ENCODE measurements at places on chromosomes 12 and 14.

DNA sequence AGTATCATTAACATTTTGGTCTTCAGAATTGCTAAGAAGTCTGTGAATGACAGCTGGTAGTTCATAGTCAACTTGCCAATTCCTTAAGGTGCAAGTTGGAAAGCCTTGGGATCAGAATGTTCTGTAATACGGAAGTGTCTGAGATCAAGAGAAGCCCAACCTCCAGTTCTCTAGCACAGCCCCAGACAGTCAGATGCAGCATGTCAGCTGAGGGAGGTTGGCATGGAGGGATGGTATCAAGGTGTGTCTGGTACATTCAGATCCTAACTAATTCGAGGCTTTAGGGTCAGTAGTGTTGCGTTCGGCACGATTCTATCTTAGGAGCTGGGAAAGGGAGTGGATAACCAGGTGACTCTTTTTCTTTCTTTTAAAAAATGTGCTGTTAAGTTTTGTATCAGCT, 38.3 kb downstream of the FNTB start:
- DNase-seq: no peak

GRCh38 chr12:40192704-40193255, 32.0 kb upstream of the LRRK2 start:
- DNase-seq: peak; percentile 35

GRCh38 chr12:26938701-26939062, 412 bp downstream of the FGFR1OP2 start:
- DNase-seq: no peak

GRCh38 chr14:89903340-89903952, 51.1 kb downstream of the EFCAB11 start:
- no peak for DNase-seq

DNA sequence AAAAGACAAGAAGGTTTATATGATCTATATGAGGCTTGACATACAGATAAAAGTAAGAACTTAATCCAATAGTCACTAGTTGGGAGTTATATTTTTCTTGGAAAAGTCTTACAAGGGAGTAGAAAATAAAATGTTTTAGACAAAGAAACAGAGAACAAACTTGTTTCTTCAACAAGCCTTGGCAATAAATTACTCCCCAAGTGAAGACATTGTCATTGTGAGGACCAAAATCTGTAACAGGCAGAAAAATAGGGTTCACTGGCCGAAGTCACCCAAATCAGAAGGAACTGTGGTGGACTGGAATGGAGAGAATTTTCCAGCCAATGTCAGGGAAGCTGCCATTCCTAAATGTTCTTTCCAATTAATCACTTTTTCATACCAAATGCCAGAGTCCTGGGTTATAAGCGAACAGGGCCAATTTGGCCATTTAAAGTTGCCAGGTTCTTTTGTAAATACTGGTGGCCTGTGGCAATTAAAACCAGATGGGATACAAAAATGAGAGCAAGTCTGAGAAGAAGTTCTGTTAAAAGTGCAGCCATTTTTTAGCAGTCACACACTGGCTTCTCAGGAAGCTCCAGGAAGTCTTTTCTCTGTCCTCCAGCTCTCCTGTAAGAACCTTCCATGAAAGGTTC, 117.3 kb upstream of the OVCH1 start:
- no peak for DNase-seq

GRCh38 chr12:122356192-122356635, 66.3 kb downstream of the CLIP1 start:
- no peak for DNase-seq

DNA sequence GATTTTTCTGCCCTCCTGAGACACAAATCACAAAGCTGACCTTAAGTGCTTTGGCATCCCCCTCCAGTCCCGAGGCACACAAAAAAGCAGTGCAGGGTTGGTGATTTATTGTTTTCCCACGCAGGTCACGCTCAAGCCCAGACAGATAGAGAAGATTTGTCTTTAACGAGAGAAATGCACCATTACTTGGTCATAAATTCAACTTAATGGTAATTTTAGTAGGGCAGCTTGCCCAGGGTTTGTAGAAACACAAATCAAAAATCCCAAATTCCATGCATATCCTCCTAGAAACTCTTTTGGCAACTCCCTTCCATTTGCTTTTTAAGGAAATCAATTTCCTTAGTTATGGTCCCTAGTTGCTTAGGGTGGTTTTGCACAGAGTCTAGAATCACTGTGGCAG, 132.6 kb downstream of the IGF1 start:
- DNase-seq: no peak

- DNase-seq: no peak
Observed at GRCh38 chr14:78921856-78922255, 751.7 kb downstream of the NRXN3 start.

GRCh38 chr14:50741567-50741966, 73.5 kb upstream of the SAV1 start:
- DNase-seq: no peak

DNA sequence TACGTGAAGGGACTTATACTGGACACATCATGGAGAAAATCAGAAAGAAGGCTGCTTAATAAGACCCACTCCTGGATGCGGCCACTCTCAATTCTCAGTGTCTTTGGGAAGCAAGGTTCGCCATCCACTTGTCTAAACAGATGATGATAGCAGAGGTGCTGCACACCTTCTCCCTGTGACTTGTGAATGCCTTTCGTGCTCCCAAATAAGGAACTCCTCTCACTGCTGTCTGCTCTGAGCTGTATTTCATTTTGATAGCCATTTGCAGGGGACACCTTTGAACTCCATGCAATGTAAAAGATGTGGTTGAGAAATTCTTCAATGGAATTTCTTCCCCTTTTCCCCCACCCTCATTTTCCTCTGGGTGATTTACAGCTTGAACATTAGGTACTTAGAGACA, 11.6 kb downstream of the RMST start:
- DNase-seq: no peak

- no peak for DNase-seq
Observed at GRCh38 chr14:93714605-93715004, 73.7 kb downstream of the PRIMA1 start.

DNA sequence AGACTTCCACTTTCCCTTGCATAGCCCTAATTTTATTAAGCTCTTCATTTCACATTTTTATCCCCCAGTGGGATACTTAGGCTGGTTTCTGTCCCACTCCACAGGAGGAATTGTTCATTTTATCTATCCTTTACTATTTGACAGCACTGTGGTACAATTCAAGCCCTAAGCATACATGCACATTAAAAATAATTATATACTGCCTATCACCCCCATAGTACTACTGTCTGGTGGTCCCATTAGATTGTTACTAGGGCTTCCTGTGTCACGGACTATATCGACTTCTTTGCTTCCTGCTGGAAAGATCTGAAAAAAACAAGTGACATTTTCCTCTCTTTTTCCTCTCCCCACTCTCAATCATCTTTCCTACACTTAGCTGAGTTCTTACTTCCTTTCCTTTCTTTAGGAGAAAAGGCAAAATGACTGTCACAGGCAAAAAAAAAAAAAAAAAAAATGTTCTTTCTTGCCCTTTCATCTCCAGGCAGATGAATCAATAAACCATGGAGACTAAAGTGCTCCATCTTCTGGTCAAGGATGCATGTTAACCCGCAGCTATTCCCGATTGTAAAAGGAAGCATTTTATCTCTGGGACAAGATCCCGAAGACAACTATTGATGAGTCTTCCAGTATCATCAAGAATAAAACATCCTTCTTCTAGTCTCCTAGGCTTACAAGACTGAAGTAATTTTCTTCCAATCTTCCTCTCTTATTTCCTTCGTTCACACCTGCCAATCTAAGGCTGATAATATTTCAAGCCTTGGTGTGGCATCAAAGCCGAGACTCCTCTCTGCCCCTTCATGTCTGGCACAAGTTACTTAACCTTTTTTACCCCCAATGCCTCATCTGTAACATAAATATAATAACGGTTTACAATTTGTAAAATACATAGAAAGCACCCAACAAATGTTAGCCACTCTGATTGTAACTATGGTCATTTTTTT, 94.4 kb upstream of the PLEKHG7 start:
- no peak for DNase-seq

DNA sequence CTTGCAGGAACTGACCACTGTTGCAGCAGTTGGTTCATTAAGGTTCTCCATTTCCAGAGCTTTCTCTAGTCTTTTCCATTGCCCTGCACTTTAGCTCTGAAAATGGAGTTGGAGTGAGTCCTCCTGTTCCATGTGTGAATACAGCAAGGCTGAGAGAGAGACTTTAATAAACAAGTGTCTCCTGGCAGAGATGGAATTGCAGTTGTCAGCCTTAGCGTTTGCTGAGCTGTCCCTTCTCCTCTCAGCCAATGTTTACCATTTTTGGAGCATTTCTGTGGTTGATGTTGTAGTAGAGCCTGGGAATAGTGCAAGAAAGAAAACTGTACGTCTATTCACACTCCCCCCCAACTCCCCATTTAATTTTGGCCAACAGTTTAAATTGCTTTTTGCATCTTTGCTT, 7.5 kb upstream of the MANSC4 start:
- no peak for DNase-seq

DNA sequence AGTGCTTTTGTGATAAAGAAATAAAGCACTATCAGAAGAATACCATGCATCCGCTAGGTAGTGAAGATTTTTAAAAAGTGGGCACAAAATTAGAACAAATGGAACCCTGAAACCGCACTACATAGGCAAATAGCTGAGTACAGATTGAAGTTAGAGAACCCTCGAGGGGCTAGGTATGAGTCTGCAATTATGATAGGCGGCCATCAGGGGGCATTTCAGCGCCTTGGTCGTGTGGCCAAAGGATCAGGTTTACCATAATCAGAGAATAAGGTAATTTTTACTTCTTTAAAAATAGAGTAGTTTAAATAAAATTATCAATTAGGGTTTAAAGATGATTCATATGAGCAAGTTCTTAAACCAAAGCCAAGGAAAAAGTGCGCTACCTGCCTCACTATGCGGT, 129.8 kb downstream of the TMX1 start:
- DNase-seq: no peak

- no peak for DNase-seq
Observed at GRCh38 chr12:115500872-115501271, 776.6 kb downstream of the MED13L start.

DNA sequence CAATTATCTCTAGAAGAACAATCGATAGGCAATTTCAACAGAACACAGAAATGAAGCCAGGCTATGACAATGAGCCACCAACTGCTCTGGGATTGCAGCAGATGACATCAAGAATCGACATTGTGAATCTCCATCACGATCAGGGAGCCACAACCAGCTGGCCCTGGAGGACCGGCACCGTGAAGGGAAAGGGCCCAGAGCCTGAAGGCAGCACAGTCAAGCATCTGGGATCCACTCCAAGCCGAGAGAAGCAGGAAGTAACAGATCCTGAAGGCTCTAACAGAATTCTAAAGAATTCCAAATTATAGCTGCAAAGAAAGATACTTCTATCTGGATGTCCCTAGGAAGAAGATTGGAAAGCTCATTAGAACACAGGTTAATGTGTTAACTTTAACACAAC, 61.0 kb downstream of the LRRC74A start:
- DNase-seq: no peak

DNA sequence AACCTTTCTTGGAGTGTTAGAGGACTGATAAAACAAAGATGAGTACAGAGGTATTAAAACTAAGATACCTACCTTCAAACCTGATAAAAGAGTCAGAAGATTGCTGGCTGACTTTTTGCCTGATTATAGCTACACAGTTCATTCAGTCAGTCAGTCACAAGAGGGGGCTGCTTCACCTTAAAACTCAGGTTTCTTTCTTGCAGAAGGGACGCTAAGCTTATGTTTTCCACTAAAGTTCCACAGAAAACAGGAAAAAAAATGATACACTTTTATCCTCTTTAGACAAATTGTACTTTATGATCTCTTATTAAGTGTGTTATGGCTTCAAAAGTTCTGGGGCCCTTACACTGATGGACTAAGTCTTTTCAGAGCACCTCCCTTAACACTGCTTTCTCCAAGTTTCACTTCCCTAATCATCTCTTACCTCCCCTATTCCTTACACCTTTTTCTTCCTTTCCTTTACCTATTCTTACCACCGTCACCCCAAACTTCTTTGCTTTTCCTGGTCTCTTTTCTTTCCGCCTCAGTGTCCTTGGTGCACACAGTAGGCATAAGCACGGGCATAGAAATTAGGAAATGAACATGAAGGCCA, 448.7 kb upstream of the OR4E1 start:
- no peak for DNase-seq

GRCh38 chr12:47111392-47111778, 31.6 kb upstream of the AMIGO2 start:
- DNase-seq: no peak

- no peak for DNase-seq
Observed at GRCh38 chr12:20213723-20214625, 154.4 kb upstream of the PDE3A start.

DNA sequence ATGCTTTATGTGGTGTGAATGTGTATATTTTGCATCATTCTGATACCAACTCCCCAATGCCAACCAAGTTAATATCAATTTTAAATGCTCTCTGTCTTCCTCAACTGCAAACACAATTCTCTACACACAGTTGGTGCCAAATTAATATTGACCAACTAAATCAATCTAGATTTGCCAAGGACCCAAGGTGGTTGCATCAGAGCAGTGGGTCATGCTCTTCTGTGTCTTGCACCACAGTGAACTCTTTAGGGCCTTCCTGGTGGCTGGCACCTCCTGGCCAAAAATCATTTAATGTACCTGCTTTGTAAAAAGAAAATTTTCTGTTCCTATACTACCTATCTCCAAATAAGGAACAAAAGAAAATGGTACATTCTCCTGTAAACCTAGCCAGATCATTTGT, 14.1 kb downstream of the COQ10A start:
- no peak for DNase-seq

GRCh38 chr12:130026608-130027176, 122.9 kb upstream of the TMEM132D start:
- DNase-seq: no peak

DNA sequence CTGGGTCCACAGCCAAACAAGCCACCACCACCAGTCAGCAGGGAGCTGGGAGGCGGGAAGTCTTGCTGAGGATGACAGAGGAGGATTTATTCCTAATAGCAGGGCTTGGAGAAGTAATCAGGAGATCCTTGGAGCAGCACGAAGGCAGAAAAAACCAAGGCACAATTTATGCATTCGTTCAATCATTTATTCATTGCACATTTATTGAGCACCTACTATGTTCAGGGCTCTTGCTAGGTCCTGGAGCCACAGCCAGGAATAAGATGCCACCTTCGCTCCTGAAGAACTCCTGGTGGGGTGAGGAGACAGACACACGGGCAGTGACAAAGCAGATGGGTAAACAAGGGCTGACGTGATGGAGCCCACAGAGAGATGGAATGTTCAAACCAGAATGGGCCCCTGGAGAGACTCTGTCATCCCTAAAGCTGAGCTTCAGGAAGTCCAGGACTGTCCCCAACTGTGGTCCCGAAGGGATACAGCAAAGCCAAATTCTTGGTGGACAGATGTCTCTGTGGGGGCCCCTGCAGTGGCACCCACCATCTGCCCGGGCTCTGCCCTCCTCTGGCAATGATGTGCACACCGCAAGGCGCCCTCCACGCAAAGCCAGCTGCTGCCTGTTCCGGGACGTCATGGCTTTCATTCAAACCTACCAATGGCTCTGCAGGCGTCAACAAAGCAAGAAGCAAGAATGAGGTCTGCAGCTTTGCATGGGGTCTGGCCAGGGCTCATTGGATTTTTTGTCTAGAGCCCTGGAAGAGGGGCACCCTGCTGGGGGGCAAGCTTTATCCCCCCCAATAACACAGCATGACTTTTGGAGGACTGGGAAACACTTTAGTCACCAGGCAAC, 3.0 kb upstream of the TESC start:
- DNase-seq: no peak
